NCI-H1694 (cell line): ENCODE measurements at places on chromosomes 13 and 19.

- DNase-seq = no peak
These were observed 358.1 kb downstream of the OXGR1 start for GRCh38 chr13:96636001-96636709.

GRCh38 chr19:14655726-14656125, 18.9 kb downstream of the ADGRE3 start:
- no peak for DNase-seq

GRCh38 chr13:25920277-25920676, 131.5 kb downstream of the SHISA2 start:
- no peak for DNase-seq

- no peak for DNase-seq
These were observed 27.6 kb upstream of the TPT1 start for GRCh38 chr13:45368571-45368970.

- no peak for DNase-seq
These were observed 259.6 kb downstream of the DCLK1 start for GRCh38 chr13:35871561-35871960.

- no peak for DNase-seq
These were observed 31.6 kb upstream of the C1QTNF9 start for GRCh38 chr13:24277761-24278160.

GRCh38 chr19:40594255-40594654, 6.9 kb upstream of the LTBP4 start:
- DNase-seq = no peak
